ENCODE measurements at places on chromosomes 4 and X.

DNA sequence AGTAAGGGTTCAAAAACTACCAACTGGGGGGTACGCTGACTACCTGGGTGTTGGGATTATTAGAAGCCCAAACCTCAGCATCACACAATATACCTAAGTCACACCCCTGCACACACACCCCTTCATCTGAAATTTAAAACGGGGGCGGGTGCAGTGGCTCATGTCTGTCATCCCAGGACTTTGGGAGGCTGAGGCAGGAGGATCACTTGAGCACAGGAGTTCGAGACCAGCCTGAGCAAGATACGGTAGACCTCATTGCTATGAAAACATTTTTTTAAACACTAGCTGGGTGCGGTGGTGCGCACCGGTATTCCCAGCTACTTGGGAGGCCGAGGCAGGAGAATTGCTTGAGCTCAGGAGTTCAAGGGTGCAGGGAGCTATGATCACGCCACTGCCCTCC, 331.0 kb downstream of the ASMT start:
- DNase-seq: no peak

GRCh38 chr4:184960505-184960971, 57.8 kb upstream of the HELT start:
- no peak for DNase-seq

DNA sequence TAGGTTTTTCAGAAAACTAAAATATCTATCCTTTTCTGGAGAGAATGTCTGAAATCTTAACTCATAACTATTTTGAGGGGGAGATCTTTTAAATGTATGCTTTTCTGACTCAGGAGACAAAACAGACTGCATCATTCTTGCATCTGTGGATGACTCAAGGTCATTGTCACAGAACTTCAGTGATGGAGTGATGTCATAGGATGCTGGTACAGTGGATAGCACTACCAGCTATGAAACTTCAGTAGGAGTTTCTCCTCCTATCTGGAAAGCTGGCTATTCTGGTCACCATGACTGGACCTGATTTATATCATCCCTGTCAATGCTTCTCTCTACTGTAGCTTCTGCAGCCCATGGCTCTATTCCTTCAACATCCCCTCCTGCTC, 50.3 kb downstream of the PARM1 start:
- DNase-seq: no peak

- no peak for DNase-seq
These were observed 66.1 kb downstream of the KLHL4 start for GRCh38 chrX:87583679-87584078.

- DNase-seq: no peak
These were observed 134.7 kb downstream of the SH3BGRL start for GRCh38 chrX:81336455-81337152.

- DNase-seq: no peak
These were observed 41.5 kb downstream of the GATB start for GRCh38 chr4:151718984-151719955.

DNA sequence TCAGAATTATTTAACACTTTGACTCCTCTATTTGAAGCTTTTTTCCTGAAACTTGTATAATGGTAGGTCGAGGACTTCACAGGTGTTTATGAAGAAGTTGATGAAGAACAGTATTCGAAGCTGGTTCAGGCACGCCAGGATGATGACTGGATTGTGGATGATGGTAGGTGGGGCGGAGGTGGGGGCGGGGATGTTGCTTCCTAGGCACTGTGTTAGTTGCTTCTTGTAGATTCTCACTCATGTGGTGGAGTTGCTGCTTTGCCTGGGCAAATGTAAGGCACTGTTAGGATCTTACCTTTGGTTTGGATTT, 9.4 kb downstream of the POLA1 start:
- DNase-seq: no peak

DNA sequence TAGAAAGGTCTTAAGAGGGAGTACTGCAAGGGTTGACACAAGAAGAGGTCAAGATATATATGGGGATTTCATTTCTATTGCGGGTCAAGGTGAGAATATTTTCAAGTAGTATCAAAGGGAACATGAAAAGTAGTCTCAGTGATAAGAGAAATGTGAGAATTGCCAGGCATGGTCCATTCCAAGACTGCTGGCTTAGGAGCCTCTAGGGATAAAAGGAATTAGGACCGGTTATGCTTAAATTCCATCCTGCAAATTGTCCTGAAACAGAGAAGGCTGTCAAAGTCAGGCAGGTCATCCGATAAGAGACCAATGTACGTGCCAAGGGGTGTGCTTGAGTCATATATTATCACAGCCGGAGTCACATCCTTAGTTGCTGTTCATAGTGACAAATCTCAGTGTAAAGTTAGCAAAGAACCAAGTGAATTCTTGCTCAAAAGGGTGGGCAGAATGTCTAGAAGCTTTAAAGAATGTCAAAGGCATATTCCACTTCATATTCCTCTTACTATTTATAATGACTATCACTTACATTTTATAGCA, 133.6 kb downstream of the CBLL2 start:
- DNase-seq: no peak

- DNase-seq: no peak
These were observed 511.5 kb upstream of the GALNT7 start for GRCh38 chr4:172657081-172657480.

DNA sequence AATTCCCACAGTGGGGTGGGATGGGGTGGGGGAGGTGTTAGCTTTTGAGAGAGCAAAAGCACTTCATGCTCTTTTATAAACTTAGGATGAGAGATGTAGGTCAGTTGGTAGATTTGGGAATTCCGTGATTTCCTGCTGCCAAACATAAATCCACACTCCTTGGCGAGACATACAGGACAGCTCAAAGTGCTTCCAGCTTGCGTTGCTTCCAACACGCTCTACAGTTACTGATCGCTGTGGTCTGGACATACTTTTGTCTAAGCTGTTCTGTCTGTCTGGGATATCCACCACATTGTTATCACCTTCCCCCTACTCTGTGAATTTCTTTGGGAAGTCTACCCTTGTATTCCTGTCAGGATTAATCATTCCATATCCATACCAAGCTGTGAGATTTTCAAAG, 117.5 kb downstream of the RAPGEF2 start:
- no peak for DNase-seq

DNA sequence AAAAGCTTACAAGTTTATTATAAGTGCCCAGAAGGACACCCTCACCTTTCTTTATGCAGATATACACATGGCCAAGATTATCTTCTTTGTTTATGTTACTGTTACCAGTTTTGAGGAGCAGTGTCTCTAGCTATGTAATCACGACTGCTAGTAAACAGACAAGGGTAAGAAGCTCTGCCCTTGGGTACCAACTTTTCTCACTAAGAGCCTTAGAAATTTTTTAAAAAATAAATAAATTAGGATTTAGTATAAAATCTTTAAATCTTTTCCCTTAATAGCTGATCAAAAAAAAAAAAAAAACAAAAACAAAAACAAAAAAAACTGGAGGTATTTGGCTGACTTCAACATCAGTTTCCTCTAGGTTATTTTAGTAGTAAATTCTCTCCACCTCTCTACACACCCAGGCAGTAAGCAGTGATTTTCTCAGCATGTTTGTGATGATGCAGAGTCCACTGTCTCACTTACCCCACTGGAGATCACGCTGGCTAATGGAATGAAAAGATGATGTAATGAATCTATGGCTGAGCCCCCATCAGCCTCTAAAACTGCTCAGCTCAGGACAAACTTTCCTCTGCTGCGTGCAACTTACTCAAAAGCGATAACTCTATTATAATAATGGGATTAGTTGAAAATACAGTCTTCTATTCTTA, 125.9 kb downstream of the FRYL start:
- no peak for DNase-seq

GRCh38 chr4:121758925-121759568, 5.9 kb downstream of the SMIM43 start:
- no peak for DNase-seq

DNA sequence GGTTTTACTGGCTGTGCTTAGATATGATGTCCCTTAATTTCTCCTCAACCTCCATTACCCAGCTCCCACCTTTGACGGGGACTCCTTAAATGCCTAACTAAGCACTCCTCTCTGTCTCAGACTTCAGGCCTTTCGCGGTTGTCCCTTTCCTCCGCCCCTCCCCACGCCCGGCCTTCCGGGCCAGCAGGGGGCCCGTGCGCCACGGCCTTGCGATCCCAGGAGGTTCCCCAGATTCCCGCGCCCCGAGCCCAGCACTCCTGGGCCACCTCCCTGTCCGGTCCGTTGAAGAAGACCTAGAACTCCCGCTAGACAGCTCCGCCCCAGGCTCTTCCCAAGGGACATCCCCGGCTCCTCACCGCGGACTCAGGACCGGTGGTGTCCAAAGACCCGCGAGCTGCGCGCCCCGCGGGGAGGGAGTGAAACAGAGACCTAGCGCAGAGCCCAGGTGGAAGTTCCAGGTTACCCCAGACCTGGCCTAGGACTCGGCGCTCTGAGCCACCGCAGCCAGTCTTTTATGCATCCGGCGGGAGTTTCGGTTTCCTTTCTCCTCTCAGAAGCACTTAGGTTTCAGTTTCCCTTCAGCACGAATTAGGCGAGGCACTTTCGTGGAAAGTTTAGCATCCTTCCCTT, at the start of gene DDX60:
Gene DDX60, minus strand, starts transcription at position 487 of the 630 bp plus-strand sequence. CDS start 7,493 bp downstream, outside the sequence.
- peak; percentile 83 for DNase-seq

DNA sequence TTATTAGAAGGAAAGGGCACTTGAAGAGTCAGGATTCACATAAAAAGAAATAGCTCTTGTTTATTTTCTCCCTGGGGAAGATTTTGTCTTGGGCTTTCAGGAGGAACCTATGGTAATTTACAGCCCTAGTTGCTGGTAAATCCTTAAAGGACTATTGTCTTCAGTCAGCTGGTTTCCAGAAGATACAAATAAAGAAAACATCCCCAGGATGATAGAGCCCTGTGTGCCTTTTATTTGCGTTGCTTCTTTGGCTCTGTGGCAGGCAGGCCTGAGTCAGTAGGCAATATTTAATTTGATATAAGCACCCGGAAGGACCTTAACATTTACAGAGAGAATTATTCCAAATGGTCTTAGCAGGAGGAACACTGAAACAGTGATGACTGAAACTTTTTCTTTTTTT, 131.0 kb upstream of the SLC34A2 start:
- no peak for DNase-seq

- DNase-seq: no peak
These were observed 41.9 kb upstream of the FAM47B start for GRCh38 chrX:34900691-34901090.

DNA sequence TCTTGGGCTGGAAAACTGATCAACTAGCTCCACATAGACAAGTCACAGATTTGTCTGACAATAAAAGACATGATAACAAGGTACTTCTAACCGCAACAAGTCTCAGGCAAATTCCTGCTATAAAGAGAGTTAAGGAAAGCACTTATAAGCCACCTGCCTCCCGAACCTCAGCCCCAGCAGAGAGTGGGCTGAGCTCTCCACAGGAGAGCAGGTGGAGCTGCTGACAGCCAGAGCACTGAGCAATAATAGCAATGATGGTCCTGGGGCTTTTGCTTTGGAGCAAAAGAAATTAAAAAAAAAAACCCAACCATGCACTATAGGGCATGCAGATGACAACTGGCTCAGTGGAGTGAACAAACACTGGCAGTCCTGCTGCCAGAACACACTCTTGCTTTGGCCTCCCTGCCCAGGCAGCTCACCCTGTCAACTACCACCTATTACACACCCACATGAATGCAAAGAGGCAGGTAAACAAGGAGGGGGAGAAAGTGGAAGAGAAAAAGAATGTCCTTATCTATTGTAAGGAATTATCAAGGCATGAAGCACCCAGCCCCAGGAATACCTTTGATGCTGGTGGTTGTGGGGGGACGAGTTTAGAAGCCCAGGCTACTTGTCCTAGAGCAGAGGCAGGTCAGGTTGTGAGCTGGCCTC, 135.8 kb upstream of the DGKK start:
- DNase-seq: no peak

GRCh38 chr4:189185810-189186432, 754.8 kb upstream of the FRG1 start:
- no peak for DNase-seq

DNA sequence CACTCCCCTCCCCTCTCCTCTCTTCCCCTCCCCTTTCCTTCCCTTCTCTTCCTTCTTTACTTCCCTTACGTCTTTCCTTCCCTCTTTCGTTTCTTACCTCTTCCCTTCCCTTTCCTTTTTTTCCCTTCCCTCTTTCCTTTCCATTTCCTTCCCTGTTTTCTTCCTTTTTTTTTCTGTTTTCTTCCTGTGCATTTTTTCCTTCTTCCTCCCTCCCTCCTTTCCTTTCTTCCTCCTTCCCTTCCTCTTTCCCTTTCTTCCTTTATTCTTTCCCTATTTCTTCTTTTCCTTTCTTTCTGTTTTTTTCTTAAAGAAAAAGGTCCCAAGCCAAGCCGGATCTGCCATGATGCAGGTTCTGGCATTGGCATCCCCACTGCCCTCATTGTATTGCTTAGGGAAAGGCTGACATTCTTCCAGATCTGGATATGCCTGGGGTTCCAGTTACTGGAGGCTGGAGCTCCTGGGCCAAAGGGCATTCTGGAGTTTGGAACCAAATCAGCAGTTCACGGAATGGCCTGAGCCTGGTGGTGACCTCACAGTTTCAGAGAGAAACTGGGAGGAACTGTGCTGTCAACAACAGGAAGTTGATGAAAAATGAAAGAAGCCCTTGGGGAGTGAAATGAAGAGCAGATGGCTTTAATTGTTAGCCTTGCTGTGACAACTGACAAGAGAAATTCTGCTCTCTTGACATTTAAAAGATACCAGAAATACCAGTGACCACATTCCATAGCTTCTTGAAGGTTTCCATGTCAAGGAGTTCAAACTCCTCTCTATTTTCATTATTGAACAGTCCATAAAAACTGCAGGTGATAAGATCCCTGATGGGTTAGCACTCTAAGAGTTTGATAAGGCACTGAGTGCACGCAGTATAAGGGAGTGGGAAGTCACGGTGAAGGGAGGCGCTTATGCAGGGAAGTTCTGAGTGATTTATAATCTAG, 622.1 kb downstream of the SPRY1 start:
- no peak for DNase-seq

- no peak for DNase-seq
These were observed 6.2 kb upstream of the PLCXD1 start for GRCh38 chrX:274904-275475.

DNA sequence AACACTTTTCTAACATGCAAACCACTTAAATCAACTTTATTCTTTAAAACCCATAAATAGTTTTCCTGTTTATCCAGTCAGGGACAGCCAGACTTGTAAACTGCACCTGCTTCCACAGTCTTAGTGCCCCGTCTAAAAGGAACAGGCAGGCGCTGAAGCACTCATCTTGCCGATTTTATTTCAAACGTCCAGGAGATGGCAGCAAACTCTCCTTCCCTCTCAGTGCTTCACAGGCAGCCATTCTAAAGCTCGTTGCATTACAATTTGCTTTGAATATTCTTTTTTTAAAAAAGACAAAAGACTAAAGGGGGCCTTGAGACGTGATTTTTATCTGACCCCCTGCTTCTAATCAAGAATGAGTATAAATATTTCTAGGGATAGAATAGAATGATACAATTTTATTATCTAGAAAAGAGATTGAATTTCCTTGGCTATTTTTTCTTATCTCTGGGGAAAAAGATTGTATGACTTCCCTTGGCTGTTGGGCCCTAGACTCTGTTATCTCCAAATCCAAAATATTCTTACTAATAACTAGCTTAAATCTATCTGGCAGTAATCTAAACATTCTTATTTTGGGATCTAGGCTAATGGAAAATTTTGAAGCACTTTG, 93.6 kb upstream of the MYOZ2 start:
- no peak for DNase-seq

Measured in stimulated activated CD8-positive, alpha-beta memory T cell treated with anti-CD3 and anti-CD28 coated beads, Interleukin-15, amount 100 ng/mL, for 4 hours (primary cell).